ENCODE measurements at places on chromosomes 2 and 18.

DNA sequence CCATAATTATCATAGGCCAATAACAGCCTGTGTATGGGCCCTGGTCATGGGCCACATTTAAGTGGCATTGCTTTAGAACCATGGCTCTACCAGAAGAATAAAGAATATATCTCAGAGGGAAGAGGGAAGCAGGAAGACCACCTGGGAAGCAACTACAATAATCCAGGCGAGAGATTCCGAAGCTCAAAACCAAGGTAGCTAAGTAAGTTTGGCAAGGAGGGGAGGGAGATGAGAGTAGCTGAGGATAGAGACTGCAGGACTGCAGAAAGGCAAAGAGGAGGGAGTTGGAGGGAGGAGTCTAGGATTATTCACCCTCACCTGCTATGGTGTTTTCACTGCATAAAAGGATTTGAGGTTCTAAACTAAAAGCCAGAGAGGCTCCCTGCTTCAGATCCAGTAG lies 293.5 kb downstream of the SETBP1 start:
- no peak for DNase-seq

DNA sequence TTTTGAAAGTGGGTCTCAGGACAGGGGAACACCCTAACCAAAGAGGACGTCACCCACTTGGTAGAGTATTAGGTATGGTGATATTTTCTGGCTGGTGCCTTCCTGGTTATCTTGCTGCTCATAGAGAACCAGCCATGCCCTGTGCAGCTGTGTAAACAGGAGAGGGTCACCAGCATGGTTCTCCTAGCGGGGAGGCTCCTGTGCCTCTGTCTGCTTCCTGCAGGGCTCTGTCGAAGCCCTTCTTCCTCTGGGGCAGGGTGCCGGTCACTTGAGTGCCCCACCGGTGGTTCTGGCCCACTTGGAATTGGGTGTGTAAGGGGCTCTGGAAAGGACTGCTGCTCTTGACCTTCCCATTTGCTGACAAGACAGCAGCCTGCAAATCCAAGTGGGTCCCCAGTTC lies 131.6 kb upstream of the MSH6 start:
- DNase-seq = no peak

- DNase-seq = peak; percentile 63
These were observed 302.8 kb downstream of the NCKAP5 start for GRCh38 chr2:133265432-133265949.

GRCh38 chr2:128475427-128476211 lies 157.0 kb upstream of the HS6ST1 start:
- DNase-seq = no peak

GRCh38 chr2:239660390-239661230 lies 259.8 kb upstream of the HDAC4 start:
- no peak for DNase-seq

DNA sequence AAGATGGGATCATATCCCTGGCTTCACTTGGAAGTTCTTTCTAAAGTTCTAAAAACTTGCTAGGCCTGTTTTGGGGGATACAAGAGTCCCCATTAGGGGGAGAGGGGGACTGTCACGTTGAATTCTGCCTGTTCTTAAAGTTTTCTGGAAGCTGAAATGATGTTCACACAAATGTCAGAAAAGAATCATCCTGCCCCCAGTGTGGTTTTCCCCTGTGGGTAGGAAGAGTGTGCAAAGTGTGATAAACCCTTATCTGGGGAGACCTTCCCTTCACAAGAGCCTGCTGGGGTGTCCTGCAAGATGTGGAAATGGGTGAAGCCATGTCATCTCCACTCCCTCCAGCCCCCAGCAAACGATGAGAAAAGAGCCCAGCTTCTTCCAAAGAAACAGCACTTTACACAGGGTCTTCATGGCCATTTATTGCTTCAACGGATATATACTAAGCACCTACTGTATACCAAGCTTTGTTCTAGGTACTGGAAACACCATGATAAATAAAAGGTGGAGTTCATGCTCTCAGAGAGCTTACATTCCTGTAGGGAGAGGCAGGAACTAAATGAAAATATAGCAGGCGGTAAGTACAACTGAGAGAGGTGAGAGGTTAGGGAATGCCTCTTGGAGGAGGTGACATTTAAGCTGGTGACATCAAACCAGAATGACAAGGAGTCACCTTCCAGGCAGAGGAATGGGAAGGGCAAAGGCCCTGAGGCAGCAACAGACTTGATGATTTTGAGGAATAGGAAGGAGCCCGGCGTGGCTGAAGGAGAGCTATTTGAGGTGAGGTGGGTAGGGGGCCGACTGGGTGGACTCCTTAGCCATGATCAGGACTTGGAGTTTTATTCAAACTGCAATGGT lies 1.6 kb downstream of the MFSD2B start:
- DNase-seq = no peak

GRCh38 chr2:28681606-28682005 lies 70.0 kb upstream of the PPP1CB start:
- no peak for DNase-seq

DNA sequence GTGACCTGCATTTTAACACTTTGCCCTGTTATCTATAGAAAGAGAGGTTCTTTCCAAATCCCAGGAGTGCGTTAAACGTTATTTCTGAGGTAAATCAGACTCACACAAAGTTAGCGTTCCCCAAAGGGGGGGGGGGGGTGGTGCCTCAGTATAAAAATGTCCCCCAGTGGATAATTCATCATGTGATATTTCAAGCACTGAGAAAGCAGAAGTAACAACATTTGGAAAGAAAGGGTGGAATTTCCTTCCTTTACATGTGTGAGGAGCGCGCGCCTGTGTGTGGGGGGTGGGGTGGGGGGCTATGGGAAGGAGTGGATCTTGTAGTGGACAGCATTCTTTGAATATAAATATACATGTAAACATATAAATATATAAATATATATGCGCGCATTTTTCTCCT lies 630.9 kb downstream of the NYAP2 start:
- no peak for DNase-seq

DNA sequence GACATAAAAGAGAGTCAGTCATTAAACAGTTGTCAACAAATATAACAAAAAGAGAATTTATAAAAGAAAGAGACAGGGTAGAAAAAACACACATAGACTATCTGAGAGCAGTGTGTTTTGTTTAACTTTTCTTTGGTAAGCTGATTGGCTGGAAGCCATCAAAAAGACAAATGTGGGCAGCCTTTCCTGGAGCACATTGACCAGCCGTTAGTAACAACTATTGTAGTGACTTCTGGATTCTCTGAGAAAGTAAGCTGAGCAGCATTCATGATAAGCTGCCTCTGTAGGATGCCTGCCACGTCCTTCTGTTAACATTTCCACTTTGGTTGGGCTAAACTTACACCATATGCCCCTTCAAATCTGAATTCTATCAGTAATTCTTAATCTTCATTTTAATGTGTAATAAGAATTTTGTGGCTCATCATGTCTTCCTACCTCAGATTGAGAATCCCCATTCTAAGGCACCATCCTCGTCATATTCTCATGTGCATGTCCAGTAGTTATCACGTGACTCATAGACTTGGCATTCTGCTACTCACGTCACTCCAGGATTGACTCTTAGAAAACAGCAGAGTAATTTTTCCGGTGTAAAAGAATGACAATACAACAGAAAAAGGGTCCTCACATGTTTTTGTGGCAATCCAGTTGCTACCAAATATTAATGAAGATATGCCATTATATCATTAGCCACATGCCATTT lies 43.4 kb upstream of the DNAJC10 start:
- DNase-seq = no peak

DNA sequence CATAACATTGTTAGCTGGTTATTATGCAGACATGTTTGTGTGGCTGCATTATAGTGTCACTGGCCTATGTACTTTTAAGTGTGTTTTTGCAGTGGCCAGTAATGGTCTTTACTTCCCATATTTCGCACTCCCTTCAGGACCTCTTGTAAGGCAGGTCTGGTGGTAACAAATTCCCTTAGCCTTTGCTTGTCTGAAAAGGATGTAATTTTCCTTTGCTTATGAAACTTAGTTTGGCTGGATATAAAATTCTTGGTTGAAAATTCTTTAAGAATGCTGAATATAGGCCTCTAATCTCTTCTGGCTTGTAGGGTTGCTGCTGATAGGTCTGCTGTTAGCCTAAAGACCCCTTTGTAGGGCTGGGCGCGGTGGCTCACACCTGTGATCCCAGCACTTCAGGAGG lies 34.7 kb downstream of the ZC3H8 start:
- no peak for DNase-seq

GRCh38 chr2:185161701-185162100 lies 563.4 kb downstream of the ZNF804A start:
- no peak for DNase-seq

- DNase-seq = no peak
These were observed 58.5 kb downstream of the FAM228A start for GRCh38 chr2:24233321-24233720.

- DNase-seq = no peak
These were observed 458.4 kb downstream of the THSD7B start for GRCh38 chr2:137223722-137224121.

DNA sequence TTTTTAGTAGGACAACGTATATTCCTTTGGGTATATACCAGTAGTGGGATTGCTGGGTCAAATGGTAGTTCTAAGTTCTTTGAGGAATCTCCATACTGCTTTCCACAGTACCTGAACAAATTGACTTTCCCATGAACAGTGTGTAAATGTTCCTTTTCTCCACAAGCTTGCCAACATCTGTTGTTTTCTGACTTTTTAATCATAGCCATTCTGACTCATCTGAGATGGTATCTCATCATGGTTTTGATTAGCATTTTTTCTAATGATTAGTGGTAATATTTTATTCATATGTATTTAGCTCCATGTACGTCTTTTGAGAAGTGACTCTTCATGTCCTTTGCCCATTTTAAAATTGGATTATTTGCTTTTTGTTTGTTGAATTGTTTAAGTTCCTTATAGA lies 58.4 kb upstream of the CERS6 start:
- no peak for DNase-seq

DNA sequence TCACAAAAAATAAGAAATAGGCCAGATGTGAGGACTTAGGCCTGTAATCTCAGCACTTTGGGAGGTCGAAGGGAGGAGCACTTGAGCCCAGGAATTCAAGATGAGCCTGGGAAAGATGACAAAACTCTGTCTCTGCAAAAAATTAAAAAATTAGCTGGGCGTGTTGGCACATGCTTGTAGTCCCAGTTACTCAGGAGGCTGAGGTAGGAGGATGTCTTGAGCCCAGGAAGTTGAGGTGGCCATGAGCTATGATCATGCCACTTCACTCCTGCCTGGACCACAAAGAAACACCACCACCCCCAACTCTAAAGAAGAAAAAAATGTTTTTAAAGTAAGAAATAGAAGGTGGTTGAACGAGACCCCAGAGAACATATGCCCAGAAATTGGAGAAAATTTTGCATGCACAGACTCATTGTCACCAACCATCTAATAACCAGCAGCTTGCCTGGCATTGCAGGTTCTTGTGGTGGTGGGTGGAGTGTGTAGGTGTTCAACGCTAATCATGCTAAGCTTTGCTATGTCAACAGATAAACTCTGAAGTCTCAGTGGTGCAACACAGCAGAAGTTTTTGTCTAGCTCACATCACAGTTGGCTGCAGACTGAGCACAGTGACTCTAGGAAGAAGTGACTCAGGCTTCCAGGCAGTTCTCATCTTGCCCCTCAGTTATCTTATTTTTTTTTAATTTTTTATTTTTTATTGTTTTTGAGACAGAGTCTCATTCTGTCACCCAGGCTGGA lies 18.6 kb downstream of the ARL4C start:
- no peak for DNase-seq

- DNase-seq = no peak
These were observed 388.9 kb upstream of the RGPD4 start for GRCh38 chr2:107437807-107438206.

DNA sequence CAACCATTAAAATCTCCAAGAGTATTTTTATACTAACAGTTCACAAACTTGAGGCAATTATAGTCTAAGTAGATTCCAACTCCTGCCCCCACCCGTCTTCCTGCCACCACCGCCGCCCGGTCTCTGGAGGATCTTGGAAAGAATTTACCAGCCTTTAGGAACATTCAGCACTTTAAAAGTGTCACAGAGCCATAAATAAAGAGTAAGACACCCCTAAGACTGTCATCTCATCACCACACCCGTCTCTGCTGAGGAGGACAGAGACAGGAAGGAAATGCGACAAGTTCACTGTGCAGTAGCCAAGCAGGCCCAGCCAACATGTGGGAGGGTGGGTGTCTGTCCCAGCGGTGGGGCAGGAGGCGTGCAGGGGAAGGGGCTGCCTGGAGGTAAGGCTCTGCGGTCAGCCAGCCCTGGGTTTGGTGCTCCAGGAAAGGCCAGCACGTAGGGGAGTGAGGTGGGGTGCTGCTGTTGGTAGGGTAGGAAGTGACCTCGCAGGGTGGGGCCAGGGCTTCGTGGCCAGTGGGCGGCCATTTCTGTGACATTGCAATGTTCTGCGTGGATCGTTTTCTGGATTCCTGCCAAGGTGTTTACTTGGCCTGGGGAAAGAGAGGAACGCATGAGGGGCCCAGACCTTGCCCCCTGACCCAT lies 111.6 kb downstream of the FAM210A start:
- DNase-seq = no peak

DNA sequence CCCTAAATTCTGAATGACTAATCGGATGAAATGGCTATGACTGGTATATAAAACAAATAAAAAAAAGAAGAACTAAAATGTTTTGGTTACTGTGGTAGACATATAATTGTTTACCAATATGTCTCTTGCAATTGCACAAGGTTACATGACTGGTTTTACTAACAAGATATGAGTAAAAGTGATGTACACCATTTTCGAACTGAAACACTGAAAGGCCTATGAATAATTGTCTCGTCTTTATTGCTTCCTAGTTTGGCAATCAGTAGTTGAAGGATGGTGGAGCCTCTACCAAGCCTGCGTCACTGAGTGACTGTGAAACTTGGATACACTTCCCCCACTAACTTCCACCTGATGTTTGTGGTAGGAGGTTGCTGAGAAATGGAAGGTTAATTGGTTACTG lies 16.5 kb downstream of the CDH19 start:
- no peak for DNase-seq

- DNase-seq = no peak
These were observed 9.1 kb upstream of the ARID5A start for GRCh38 chr2:96527286-96528005.

DNA sequence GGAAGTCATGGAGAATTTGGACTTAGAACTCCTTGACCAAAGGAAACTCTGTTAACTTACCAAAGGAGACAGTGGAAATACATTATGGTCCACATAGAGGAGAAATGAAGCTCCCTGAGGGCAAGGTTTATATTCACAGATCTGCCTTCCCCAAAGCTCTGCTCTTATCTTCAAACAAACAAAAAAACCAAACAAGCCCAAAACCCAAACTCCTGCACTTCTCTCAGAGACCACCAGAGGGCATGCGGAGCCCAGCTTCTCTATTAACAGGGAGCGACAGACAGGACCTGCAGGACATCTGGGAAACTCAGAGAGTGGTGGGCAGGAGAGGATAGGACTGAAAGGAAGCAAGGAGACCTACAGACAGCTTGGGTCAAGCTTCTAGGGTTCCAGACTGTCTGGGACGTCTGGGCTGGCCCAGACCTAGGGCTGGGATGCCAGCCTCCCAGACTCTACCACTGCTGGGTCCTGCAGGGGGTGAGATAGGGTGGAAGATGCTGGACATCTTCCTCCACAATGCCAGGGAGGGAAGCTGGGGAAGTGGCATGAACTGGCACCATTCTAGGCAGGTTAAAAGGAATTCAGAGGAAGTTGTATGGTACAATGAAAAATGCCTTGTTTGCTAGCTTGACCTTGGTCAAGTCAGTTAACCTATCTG lies 4.0 kb upstream of the WNT10A start:
- peak; percentile 14 for DNase-seq

GRCh38 chr2:195658541-195658890 lies 1.5 kb downstream of the SLC39A10 start:
- DNase-seq = no peak
